C1 segment of cervical spinal cord (tissue), 14 donors: ENCODE measurements at places on chromosomes 7 and 10.

GRCh38 chr10:74799721-74800221 is 26.6 kb upstream of the KAT6B start:
- no peak for DNase-seq

- no peak for DNase-seq
Measured at GRCh38 chr7:4700577-4701235, 18.6 kb downstream of the FOXK1 start.

GRCh38 chr10:86795353-86795752 is 38.9 kb downstream of the BMPR1A start:
- no peak for DNase-seq

GRCh38 chr10:93139059-93139655 is 65.5 kb downstream of the CYP26A1 start:
- no peak for DNase-seq

- DNase-seq, result no peak
Measured at GRCh38 chr7:80520199-80520598, 8.3 kb upstream of the GNAT3 start.

DNA sequence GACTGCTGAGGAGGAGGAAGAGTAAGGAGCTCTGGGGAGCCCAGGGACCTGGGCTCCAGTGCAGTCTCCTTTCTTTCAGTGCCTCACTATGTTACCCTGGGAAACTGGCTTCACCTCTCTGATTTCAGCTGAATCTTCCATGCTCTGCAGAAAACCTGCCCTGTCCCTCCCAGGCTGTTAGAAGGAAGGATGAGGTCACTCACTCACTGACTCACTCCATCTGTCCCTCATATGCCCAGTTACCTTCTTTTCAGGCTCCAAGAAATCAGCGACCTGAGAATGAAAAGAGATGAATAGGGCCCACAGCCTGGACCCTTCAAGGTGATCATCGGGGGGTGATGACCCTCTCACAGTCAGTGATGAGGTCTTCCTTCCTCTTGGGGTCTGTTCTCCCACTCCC is 481 bp downstream of the SFTPA2 start:
- no peak for DNase-seq

DNA sequence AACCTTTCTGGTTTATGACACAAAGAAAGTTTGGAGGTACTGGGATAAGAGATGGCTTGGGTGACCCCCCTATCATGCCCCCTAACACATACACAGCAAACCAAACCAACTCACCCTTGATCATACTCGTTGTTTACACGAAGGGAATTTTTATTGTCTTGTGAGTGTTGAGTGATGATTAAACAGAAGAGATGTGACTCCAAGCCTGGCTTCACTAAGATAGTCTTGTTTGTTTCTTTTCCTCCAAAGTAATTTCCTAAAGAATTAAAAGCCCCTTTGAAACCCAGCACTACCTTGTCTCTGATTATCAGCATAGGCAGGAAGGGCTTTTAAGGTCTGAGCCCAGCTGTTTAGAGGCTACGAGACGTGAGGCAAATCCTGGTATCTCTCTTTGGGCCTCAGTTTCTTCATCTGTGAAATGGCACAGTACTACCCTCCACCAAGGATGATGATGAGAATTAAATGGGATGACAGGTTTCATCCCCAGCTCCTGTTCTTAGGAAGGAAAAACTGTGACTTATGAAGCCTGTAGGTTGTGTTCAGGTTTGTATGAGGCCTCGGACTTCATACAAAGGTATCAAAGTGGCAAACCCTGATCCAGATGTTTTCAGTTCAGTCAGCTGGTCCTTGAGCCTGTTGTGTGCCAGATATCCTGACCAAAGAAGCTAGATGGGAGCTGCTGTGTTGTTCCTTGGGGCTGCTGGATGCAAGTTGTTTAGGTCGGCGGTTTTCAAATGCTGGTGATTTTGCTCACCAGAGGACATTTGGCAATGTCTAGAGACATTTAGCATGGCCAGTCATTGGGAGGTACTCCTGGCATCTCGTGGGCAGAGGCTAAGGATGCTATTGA is 51.8 kb downstream of the TCF7L2 start:
- no peak for DNase-seq

GRCh38 chr7:15199482-15199881 is 296.9 kb upstream of the DGKB start:
- DNase-seq, result no peak

GRCh38 chr10:10996966-10997620 is 20.6 kb upstream of the CELF2 start:
- no peak for DNase-seq

DNA sequence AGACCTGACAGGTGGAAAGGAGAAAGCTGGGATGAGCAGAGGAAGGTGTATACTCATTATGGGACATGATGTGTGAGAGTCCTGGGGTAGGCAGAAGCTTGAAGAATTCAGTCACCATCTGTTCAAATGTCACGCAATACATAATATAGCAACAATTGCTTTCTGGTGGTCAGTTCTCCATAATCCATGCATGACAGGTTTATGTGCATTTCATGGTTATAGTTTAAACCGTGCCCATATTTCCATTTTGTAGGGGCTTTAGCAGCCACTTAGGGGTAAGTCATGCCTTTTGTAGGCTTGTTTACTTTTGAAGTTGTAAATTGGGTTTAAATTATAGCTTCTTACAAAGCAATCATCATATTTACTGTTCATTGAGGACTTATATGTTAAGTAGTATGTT is 158.8 kb downstream of the NXPH1 start:
- DNase-seq, result no peak

GRCh38 chr10:110898391-110898790 is 20.6 kb downstream of the BBIP1 start:
- no peak for DNase-seq

DNA sequence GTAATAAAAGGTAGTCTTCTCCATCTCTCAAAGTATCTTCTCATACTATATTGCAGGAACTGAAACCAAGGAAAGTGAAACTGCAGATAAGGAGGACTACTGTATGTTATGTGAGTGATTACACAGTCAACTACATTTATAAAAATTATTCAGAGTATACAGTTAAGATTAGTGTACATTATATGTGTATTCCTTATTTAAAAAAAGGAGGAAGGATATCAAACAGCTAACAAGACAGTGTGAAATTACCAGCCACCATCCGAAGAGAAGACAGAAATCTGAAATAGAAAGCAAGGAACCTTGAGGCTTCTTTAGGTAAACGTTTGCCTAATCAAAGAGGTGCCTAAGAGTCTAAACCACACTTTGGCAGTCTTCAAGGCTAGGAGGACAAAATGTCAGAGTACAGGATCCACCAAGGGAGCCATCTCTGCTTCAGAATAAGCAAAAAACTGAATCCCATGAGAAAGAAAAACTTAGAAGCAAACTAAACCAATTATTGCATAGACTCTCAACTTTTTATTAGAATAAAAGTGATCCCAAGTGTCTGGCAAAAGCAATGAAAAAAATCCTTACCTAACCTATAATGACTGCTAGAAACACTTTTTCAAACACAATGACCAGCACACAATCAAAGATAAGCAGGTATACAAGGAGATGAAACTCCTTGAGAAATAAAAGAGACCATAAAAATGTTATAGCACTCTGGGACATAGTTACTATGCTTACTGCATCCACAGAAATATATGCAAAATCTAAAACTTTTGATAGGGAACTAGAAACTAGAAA is 6.4 kb downstream of the USP6NL start:
- no peak for DNase-seq

DNA sequence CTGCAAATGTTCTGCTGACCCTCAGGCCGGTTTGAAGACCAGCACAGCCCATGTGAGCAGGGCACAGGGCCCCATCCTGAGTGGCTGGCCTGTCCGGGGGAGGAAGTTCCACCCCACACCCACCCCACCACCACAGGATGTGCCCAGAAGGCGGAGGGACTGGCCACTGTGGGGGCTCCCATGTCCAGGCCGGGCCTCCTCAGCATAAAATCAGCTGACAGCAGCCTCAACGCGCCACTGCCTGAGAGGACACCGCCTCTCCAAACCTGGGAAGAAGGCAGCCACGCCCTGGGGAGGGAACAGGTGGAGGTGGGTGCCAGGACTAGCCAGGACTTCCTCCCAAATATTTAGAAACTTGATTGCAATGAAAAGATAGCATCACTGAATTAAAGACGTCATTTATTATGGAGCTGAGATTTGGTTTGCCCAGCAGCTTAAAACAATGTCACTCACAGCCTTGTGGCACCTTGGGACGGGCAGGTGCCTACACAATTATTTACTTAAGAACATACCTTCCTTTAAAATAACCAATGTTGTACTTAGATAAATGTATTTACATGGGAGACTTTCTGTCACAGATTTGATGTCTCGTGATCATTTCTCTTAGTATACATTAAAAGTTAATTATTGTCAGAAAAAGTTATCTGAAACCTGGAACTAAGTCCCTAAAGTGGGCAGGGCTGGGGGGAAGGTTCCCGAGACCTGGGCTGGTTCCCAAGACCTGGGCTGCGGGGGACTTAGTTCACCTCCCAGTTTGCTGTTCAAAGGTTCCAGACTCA is 27.3 kb upstream of the FAM20C start:
- no peak for DNase-seq

DNA sequence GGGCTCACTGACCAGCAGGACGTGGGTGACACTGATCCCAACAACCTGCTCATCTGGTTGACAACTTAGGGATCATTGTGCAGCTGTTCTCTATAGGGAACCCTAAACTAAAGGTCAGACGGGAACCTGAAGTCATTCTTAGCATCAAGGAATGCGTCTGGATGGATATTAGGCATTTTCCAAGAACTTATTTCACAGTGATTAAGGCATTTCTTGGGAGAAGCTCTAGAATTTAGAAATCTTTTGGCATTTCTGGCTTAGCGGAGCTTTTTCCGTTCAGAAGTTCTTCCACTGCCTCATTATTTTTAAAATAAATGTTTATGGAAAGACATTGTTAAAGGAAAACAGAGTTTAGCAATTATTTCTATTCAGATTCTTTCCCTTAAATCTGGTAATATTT is 303.3 kb upstream of the IGFBP3 start:
- no peak for DNase-seq

GRCh38 chr10:47372726-47373125 is 11.4 kb downstream of the ZNF488 start:
- DNase-seq, result no peak

DNA sequence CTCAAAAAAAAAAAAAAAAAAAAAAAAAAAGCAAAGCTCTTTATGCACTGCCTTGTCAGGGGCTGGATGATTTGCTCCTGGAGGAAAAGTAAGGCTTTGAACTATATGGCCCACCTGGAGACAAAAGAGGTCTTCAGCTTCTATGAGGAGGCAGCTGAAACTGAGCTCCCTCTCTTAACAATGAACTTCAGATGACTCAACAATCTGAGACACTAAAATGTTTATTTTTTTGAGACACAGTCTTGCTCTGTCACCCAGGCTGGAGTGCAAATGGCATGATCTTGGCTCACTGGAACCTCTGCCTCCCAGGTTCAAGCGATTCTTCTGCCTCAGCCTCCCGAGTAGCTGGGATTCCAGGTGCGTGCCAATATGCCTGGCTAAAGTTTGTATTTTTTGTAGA is 36.7 kb downstream of the RAB19 start:
- no peak for DNase-seq

DNA sequence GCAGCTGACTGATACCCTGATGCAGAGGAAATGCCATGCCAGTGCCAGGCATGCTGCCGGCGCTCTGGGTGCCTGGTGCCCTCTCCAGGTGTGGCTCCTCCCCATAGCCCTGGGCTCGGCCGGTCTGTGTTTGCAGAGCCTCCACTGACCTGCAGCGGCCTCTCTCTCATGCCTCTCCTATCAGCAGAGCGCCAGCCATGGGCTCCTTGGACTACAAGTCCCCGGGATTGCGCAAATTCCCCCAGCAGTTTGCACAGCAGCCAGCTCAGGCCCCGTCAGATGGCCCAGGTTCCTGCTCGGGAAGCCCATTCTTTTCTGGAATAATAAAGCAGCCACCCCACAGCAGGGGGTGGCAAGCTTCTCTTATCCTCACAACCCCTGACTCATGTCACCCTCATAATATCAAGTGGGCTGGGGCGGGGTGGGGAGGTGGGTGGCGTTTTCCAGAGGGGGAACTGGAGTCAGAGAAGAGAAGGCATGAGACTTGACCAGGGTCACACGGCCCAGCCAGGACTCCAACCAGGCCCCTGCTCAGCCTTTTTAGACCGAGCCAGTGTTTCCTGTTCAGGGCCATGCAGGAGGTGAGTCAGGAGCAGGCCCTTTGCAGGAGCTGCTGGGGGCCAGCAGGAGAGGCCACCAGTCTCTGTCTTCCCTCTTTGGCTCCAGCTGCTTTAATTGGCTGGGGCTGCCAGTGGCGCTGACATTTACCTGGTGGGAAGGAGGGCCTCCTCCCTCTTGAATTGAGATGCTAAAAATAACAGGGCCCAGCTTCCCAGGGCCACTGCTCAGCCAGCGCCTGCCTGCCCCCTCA is 58.6 kb downstream of the ZMIZ1 start:
- DNase-seq, result no peak

DNA sequence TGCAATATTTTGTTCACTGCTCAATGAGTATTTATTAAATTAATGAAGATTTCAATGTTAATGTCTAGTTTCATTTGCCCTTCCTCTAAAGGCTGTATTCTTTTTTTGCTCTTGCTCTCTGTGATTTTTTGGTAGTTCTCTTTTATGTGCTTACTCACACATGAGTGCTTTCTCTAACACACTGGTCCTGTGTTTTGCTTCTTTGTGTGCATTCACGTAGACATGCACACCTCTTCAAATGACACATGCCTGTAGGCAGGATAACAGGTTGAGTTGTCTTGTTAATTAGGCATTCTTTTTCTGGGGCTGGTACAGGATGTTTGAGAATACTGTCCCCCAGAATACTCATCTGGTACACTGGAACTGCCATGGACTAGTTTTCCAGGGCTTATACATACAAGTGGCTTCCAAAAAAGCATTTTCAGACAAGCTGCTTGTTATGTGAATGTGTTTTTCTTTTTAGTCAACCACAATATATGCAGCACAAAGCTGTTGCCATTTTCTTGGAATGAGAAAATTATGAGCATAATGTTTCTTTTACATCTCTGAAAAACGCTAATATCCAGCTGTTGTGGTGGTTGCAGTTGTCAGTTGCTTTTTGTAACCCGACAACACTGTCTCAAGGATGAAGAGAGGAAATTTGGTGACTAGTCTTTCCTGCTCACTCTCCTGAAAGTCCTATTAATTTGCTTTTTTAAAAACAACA is 416.4 kb downstream of the AUTS2 start:
- no peak for DNase-seq

DNA sequence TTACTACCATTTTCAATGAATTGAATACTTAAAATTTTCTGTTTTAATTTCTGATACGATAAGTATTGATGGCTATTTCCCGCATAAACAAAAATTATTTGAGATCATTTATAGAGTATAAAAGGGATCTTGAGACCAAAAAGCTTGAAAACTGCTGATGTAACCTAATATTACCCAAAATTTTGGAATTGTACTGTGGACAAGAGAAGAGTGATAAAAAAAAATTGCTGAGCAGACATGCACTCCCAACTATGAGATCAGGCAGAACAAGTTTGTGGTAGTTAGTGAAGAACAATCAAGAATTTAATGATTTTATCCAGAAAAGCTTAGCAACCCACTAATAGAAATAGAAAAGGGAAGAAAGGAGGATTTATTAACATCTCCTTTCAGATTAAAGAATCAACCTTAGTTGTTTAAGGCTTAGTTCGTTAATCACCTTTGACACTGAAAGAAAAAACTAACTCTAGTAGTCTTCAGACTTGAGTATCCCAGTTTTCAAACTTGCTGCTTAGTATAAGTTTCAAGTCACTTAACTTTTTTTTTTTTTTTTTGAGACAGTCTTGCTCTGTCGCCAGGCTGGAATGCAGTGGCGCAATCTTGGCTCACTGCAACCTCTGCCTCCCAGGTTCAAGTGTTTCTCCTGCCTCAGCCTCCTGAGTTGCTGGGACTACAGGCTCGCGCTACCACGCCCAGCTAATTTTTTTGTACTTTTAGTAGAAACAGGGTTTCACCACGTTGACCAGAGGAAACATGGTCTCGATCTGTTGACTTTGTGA is 50.6 kb upstream of the ZC3HAV1 start:
- DNase-seq, result no peak

GRCh38 chr7:30841801-30842541 is 69.7 kb upstream of the AQP1 start:
- no peak for DNase-seq
